ENCODE measurements at places on chromosomes 6 and 20.

GRCh38 chr6:122651031-122651430 is 40.8 kb downstream of the PKIB start:
- no peak for DNase-seq

- no peak for DNase-seq
Measured at GRCh38 chr6:47008397-47008763, 33.8 kb downstream of the ADGRF1 start.

GRCh38 chr6:29816030-29816429 is 11.6 kb upstream of the HLA-G start:
- no peak for DNase-seq

DNA sequence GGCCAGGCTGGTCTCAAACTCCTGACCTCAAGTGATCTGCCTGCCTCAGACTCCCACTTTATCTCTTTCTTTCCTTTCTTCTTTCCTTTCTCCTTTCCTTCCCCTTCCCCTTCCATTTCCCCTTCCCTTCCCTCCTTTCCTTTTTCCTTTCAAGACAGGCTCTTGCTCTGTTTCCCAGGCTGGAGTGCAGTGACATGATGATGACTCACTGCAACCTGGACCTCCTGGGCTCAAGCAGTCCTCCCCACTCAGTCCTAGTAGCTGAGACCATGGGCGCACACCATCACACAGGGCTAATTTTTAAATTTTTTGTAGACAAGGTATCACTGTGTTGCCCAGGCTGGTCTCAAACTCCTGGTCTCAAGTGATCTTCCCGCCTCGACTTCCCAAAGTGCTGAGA is 377.6 kb upstream of the ZFP64 start:
- no peak for DNase-seq

- DNase-seq: no peak
Measured at GRCh38 chr6:45036103-45036502, 292.0 kb upstream of the RUNX2 start.

- DNase-seq: no peak
Measured at GRCh38 chr20:48822879-48823385, 4.9 kb downstream of the PREX1 start.

- no peak for DNase-seq
Measured at GRCh38 chr20:60494476-60494875, 536.3 kb downstream of the CDH26 start.

DNA sequence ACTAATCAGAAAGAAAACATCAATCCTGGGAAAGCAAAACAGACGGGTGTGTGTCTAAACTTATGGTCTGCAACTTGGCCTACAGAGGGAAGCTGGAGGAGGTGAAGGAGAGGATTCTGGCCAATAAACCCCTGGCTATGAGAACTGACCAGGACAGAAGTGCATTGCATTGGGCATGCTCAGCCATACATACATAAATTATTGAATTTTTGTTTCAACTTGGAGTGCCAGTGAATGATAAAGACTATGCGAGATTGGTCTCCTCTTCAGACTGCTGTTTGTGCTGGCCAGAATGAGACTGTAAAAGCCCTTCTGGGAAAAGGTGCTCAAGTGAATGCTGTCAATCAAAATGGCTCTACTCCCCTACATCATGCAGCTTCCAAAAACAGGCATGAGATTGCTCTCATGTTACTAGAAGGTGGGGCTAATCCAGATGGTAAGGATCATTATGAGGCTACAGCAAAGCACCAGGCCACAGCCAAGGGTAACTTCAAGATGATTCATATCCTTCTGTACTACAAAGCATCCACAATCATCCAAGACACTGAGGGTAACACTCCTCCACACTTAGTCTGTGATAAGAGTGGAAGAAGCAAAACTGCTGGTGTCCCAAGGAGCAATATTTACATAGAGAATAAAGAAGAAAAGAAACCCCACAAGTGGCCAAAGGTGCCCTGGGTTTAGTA is 17.4 kb downstream of the ADNP start:
- DNase-seq: peak; percentile 30

DNA sequence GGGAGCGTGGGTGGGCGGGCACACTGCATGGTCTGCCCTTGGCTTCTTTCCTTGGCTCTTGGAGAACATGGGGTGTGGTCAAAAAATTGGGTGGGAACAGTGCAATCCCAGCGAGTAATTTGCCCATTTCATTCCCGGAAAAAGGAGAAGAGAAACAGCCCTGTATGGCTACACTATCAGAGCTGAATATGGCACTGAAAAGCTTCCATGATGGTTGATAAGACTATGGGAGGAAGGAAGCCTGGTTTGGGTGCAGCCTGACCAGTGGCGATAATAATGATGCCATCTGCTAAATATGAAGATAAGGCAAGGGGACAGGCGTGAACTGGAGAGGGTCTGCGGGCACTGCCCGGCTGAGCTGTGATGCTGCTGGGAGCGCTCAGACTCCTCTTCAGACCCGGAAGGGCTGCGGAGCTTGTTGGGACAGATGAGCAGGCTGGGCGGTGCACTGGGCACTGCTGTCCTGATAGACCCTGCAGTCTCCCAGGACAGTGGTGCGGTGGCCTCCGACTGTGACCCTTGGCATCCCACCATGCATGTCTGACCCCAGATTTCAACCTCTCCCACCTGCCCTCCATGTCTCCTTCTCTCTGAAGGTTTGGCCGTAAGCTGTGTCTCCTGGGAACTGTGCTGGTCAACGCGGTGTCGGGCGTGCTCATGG is 10.2 kb downstream of the SLC22A1 start:
- DNase-seq: no peak

GRCh38 chr6:1901556-1901955 is 291.8 kb downstream of the FOXC1 start:
- DNase-seq: no peak

DNA sequence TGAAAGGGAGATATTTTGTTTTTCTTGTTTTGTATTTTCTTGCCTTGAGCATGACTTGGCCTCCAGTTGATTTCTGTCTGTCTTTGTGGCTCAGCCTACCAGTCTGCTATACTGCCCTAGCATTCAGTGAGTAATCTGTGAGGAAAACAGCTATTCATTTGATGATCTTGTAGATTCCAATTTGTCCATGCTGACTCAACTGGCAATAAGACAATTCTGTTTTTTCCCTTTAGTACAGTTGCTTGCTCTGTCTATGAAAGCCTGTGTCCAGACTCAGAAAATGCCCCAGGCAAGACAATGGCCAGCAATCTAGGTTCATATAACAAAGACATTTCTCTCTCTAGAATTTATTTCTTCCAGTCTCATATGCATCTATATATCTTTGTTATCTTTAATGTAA is 10.9 kb upstream of the SOX4 start:
- DNase-seq: no peak

GRCh38 chr6:35160642-35161041 is 19.5 kb upstream of the TCP11 start:
- no peak for DNase-seq

- DNase-seq: no peak
Measured at GRCh38 chr6:74997646-74998045, 208.2 kb downstream of the COL12A1 start.

DNA sequence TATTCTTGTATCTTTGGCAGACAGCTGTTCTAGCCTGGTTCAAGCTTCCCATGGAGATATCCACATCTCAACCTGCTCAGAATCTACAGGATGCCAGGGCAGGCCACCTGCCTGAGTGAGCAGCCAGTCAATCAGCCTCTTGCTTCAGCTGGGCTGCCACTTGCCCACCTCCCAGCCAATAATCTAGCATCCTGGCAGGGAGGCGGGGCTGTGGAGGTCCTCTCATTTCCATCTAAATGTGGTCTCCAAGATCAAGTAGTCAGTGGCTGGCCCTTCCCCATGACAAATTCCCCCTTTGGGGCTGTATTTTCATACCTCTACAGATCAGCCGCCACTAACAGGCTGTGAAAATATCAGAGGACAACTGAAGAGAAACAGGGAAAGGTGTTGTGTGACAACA is 33.0 kb upstream of the SPDEF start:
- no peak for DNase-seq

GRCh38 chr20:17844549-17845298 is 123.9 kb downstream of the SNX5 start:
- no peak for DNase-seq

DNA sequence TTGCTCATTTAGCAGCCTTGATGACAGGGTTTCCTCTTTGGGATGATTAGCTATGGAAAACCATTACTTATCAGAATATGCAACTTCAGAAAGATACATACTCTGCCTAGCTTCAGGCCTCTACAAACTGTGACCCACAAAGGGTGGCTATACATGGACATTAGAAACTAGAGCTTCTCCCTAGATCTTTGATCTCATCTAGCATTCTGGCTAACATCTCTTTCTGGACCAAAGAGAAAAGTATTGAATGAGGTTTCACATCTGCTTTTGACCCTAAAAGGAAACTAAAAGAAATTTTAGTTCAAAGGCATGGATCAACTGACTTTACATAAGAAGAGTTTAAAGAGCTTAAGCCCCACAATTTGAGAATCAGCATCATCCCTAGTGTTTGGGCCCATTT is 12.4 kb upstream of the HMGN3 start:
- DNase-seq: no peak

- no peak for DNase-seq
Measured at GRCh38 chr20:39745380-39745779, 783.2 kb downstream of the DHX35 start.

- no peak for DNase-seq
Measured at GRCh38 chr6:35386989-35387388, 44.6 kb downstream of the PPARD start.

GRCh38 chr6:155676346-155676745 is 220.7 kb upstream of the NOX3 start:
- DNase-seq: no peak

GRCh38 chr6:20680697-20681165 is 146.5 kb downstream of the CDKAL1 start:
- DNase-seq: no peak

DNA sequence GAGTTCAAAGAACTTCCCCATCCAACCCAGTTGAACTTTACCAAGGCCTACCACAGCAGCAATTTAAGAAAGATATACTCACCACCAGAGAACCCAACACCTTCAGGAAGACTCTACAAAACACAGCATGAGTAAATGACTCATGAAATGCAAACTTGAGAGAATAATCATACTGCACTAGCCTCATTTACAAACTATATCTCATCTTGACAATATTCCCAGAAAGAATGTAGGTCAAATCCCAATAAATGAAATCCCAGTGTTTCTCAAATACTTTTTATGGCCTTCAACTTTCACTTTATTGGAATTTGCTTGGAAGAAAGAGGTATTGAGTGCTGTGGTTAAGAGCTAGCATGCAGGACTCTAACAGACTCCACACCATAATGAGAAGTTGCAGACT is 60.0 kb downstream of the FYN start:
- DNase-seq: no peak

- no peak for DNase-seq
Measured at GRCh38 chr6:134537146-134537555, 219.2 kb upstream of the SGK1 start.

GRCh38 chr20:47578543-47578942 is 76.9 kb downstream of the NCOA3 start:
- DNase-seq: no peak

DNA sequence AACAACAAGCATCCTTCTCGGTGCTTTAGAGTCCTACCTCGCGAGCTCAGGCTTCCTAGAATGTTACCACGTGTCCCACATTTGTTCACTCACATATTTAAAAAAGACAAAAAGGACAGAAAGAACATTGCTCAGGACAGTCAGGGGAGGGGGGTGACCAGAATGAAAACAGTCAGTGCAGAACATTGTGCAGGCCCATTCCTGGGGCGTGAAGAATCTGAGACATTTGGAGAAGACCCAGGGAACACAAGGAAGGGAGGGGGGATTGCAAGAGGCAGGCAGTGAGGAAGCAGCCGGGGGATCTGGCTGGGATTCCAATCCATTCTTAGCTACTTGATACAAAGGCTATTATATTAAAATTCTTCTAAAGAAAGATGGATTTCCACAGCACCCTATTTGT is 270.4 kb upstream of the CITED2 start:
- DNase-seq: no peak

- no peak for DNase-seq
Measured at GRCh38 chr6:122780114-122780513, 598 bp downstream of the FABP7 start.

- DNase-seq: no peak
Measured at GRCh38 chr6:62400521-62401259, 114.7 kb upstream of the KHDRBS2 start.

GRCh38 chr6:155351273-155352129 is 37.2 kb upstream of the TFB1M start:
- DNase-seq: peak; percentile 84

GRCh38 chr6:116434056-116434725 is 27.0 kb upstream of the CALHM6 start:
- DNase-seq: no peak

GRCh38 chr20:18727032-18727508 is 86.5 kb upstream of the SCP2D1 start:
- no peak for DNase-seq
